SJSA1 (cell line): ENCODE measurements at places on chromosomes 2 and 18. TPM values are rescaled to one million over a fixed set of nuclear protein-coding genes. Genes with fewer than 3 reads are reported as not detected.

The DLX2 gene
- total RNA-seq: 0.92 TPM in 1 of 2 replicates, not detected in the other

The VIT gene
- 0.31 and 1.1 TPM in 2 replicates for total RNA-seq

The STPG4 gene
- total RNA-seq: not detected in 2 replicates

The NFATC1 gene
- total RNA-seq: 2.2 and 3.4 TPM in 2 replicates

The POTEI gene
- total RNA-seq: not detected in 2 replicates

GRCh38 chr18:60021556-60021955 is 121.8 kb downstream of the PMAIP1 start:
- no peak for DNase-seq

GRCh38 chr18:33818145-33818544 is 240.1 kb downstream of the ASXL3 start:
- no peak for DNase-seq

DNA sequence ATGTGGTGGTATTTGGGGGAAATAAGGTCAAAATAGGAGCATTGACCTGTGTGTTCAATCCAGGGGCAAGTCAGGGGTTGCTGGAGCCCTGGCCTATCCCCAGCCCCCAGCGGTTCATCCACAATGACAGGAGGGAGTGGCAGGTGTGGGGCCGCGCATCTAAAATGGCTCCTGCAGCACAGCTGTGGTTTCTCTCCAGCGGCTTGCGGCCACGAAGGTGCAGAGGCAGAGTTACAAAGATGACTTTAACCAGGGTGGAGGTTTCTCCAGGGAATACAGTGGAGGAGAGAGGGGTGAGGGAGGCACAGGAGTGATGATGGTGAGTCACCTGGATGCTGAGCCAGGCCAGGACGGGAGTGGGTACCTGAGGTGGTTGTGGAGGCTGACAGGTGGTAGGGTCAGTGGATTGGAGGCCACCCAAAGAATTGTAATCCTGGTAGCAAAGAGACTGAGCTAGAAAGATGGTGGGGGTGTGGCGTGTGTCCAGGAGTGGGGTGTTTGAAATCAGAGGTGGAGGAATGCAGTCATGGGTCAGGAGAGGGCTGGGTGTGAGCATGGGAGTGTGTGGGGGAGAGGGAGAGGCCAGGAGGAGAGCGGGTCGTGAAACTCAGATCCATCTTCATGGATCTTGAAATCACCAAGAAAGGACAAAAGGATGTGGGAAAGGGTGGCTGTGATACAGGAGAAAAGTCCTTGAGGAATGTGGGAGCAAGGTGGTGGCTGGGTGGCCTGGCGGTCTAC is 83.2 kb downstream of the CTIF start:
- DNase-seq: peak; percentile 89

- DNase-seq: no peak
These were observed 246.1 kb downstream of the NRXN1 start for GRCh38 chr2:50785816-50786215.

DNA sequence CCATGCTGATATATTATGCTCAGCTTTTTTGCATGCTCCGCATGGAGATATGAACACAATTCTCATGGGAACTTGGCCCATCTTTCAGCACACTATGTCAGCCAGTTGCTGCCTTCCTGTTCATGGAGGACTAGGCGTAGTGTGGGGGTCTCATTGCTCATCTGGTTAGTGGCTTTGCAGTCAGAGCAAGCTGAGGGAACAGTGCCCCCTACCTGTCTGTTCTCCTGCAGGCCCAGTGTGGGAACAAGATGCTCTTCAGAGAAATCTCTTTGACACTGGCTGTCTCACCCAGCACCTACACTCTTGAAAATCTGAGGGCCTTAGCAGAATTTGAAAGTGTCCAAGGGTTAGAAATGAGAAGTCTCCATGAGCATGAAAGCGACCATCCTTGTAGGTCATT is 47.1 kb downstream of the SPTBN1 start:
- DNase-seq: peak; percentile 15

DNA sequence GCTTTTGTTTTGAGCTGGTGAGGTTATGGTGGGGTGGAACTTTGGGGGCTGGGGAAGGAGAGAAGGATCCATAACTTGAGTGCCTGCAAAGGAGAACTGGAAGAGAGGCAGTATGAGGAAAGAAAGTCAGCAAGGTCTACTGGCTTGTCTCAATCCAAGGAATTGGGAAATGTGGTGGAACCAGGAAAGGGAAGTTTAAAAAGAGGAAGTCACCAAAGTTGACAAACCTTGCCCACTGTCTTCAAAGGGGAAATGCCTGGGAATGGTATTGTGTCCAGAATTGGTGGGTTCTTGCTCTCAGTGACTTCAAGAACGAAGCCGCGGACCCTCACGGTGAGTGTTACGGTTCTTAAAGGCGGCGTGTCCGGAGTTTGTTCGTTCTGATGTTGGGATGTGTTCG is 304.1 kb upstream of the FAM98A start:
- DNase-seq: no peak

DNA sequence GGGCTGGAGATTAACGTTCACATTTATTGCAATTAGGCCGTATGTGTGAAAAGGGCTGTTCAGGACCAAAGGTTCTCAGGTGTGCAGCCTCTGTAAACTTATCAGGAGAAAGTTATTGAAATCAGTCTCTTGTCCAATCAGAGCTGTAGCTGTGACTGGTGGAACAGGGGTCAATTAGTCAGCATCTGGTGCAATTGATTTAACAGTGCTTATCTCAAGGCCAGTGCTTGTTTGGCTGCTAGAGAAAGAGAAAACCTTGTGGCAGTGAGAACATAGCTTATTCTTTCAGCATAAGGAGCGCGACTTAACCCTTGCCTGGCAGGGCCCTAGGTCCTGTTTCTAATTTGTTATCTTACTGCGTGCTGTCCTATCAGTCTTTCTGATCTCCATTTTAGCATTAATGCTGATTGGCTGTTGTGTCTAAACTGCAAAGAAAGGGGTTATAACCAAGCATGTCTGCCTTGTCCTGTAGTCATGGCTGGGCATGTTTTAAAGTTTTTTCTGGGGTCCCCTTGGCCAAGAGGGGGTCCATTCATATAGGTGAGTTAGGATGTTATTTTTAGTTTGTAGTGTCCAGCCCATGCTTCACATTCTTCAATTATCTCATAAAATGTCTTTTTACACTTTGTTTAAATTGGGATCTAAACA is 66.4 kb downstream of the CYB5A start:
- no peak for DNase-seq

- DNase-seq: no peak
These were observed 2.2 kb upstream of the NXPH2 start for GRCh38 chr2:138782383-138782782.

- DNase-seq: no peak
These were observed 394.9 kb upstream of the ZEB2 start for GRCh38 chr2:144914622-144915318.

DNA sequence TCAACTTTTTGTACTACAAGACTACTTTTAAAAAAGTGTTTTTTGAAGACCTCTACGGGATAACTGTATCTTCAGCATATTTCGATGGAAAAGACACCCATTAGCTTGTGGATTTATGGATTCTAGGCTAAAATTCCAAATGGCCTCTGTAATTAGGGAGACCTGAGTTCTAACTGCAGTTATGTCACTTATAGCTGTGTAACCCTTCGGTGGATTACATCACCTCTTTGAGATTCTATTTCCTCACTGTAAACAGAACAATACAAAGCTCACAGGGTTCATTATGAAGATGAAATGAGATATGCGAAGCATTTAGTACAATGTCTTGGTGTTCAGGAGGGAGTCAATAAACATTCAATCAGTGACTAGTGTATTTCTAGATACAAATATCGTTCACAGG is 24.2 kb downstream of the LMAN2L start:
- no peak for DNase-seq

DNA sequence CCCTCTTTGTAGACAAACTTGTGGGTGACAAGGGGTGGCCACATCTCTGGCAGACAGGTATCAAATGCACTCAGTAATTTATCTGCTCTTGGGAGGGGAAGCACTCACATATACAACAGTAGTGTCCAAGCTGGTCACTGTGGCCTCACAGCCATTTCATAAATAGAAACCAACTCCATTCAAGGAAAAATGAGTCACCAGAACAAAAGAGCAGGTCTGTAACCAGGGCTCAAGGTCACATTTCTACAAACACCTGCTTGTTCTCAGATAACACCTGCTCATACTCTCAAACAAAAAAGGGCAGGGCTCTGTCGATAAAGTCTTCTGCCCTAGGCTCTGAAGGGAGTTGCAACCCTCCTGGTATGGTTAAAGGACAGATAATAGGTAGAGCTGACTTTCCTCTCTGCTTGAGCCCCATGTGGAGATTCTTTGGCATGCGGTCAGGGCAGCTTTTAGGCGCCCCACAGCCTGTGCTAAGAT is 459.0 kb downstream of the BCL11A start:
- no peak for DNase-seq
